ENCODE measurements at places on chromosomes 16 and 17.

DNA sequence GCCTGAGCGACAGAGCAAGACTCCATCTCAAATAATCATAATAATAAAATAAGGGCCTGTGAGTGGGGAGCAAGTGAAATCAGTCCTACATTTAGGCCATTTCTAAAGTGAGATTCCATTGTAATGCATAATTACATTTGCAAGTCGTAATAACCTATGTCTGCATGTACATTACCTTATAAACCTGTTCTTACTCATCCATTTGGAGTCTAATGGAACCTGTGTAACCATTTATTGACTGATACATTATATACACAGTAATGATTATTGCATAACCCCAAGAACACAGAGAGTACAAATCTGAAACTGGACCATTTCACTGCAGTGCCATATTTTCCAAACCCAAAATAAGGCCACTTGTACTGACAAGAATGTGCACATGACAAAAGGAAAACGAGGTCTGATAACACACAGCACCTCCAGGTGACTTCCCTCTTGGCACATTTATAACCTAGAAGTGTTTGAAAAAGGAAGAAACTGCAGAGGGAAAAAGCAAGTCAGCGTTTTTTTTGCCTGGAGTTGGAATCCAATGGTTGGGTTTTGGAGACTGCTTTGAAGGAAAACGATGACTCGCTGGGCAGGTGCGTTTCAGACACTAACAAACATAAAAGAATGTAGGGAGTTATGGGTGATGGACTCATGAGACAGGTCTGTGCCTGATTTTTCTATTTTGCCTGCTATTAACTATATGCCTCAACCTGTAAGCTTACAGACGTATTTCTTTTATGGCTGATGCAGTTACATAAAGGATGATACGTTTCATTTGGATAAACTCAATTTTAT, 63.6 kb upstream of the KIFC3 start:
- DNase-seq: no peak

DNA sequence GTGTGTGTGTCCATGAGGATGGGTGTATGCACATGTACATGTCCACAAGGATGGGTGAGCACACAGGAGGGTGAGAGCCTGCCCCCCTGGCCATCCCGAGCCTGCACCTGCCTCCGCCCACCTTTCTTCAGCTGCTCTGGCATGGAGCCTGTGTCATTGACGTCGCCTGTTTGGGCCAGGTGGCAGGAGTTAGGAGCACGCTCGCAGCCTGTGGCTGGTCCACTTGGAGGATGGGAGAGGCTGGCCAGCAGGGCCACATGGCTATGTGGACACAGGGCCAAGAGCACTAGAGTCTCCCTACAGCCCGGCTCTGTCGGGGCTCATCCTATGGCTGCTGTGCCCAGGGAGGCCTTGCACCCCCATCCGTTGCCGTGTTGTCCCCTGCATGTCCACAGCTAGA, 21.4 kb downstream of the BAHCC1 start:
- DNase-seq: no peak

- no peak for DNase-seq
Measured at GRCh38 chr16:72442385-72443158, 270.6 kb upstream of the PMFBP1 start.

- DNase-seq: peak; percentile 47
Measured at GRCh38 chr17:81153340-81153803, 11.9 kb upstream of the PVALEF start.

GRCh38 chr17:77504652-77505155, 363.9 kb downstream of the SEC14L1 start:
- peak; percentile 28 for DNase-seq

- no peak for DNase-seq
Measured at GRCh38 chr16:28010671-28011070, 52.8 kb downstream of the GSG1L start.
